ENCODE measurements at places on chromosomes 11 and 22.

- no peak for DNase-seq
These were observed 566.8 kb upstream of the TENM4 start for GRCh38 chr11:80007616-80008015.

- DNase-seq = no peak
These were observed 24.3 kb upstream of the PPFIA1 start for GRCh38 chr11:70246196-70246595.

DNA sequence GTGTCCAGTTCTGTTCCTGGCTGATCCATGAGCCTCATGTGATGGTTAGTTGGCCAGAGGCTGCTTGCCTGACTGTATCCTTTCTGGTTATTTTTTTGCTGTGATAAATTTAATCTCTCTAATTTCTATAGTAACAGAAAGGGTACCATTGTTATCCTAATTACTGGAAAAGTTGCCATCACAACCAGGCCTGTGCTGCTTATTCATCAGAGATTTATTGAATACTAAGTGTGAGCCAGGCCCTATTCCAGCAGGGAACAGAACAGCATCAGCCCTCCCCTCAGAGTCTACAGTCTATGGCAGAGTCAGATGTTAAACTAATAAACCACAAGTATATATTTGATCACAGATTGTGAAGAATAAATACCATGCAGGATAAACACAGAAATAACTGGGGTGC, 86.8 kb downstream of the DEPDC5 start:
- no peak for DNase-seq

DNA sequence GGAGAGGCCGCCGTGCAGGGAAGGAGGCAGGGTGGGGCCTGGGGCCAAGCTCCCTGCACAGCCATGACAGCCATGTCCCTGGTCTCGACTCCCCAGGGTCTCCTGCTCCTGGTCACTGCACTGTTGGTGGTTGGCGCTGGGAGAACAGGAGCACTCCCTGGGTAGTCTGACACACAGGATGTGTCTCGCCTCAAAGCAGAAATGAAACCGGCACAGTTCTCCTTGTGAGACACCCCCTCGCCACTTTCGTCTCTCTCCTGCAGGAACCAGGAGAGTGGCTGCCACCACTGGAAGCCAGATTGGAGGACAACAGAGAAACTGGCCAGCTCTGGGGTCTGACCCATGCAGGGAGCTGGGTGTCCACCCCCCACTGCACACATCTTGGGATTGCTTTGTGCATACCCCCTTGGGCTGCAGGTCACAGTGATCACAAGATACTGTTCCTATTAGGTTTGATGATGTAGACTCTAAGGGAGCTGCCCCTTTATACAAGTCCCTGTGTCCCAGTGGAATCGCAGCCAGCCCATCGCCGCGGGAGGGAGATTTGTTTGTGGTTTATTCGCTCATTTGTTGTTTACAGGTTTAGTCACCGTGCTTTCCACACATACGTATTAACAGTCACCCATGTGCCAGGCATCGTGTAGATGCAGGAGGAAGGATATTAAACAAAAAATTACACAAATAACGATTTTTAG, 27.0 kb upstream of the YWHAH start:
- DNase-seq = no peak

GRCh38 chr11:19660076-19660475, 52.6 kb upstream of the NAV2 start:
- no peak for DNase-seq

DNA sequence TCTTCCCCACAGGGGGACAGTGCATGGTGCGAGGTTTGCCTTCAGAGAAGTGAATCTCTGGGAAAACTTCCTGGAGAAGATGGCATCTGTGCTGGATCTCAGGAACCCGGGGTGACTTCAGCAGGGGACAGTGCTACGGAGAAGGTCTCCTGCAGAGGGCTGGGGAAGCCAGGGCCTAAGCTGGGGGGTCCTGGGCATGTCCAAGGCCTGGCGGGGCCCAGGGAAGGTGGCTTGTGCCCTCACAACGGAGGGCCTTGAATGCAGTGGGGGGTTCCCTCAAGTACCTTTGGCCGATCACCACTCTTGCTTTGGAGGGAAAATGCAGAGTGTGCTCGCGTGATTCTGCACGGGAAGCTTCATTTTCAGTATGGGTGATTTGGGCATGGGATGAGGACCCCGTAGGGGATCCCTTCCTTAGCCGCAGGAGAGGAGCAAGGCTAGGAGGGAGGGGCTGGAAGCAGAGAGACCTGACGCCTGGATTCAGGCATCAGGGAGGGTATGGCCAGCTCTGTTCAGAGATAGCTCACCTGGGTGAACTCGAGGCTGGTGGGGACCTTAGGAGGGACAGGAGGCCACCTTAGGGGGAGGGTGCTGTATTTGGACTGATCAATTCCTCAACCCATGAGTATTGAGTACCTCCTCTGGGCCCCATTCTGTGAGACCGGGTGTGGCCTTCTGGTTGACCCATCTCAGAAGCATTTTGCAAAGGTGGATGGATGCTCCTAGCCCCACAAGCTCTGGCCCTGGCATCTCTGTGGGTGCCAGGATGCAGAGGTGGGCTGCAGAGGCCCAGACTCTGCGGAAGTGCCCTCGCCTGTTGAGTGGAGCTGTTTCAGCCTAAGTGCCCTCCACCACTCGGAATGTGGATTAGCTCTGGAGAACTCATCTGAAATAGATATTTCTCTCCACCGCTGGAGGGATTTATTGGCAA, 529.4 kb downstream of the TBC1D22A start:
- no peak for DNase-seq

DNA sequence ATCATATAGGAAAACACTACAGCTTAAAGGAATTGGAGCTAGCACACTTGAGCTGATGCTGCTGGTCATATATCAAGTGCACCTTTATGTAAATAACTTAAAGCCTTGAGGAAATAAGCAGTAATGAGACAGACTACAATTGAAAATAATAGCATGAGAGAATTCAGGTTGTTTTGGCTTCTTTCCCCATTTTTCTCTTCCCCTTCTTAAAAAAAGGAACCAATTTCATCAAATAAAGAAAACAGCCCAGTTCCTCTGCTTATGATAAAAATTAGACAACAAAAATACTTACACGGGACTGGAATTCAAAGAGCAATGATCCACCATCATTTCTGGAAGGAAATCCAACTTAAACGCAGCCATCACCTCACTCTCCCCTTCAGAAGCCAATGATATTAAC, 50.2 kb upstream of the RAPSN start:
- no peak for DNase-seq

GRCh38 chr11:18772211-18772610, 19.4 kb downstream of the PTPN5 start:
- no peak for DNase-seq

DNA sequence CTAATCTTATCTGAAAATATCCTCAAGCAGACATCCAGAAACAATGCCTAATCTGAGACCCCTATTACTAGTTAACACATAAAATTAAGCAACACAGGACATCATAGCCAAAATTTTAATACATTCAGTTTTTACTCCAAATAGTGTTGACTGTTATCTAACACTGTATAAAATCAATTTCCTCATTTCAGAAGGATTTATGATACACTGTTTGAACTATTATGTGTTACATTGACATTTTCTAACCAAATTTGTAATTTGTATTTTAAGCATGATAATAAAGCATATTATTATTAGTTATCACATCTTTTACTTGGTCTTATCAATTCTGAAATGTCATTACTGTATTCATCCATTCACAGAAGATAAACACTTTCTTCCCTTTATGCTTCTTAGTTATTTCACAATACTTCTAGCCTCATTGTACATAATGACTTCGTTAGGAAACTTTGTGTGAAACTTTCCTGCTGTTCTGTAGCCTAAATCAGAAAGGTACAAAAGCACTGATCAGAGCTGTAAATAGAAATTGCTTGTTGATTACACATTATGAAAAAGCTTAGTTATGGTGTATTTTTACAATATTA, 1248.9 kb downstream of the JRKL start:
- no peak for DNase-seq

- DNase-seq = no peak
These were observed 13.5 kb downstream of the MCAT start for GRCh38 chr22:43129426-43130425.

GRCh38 chr11:612961-613300, 2.8 kb downstream of the IRF7 start:
- no peak for DNase-seq

- no peak for DNase-seq
These were observed 113.9 kb downstream of the CCDC81 start for GRCh38 chr11:86488553-86488952.

- DNase-seq = no peak
These were observed 950.7 kb downstream of the BRD1 start for GRCh38 chr22:48876951-48877350.

DNA sequence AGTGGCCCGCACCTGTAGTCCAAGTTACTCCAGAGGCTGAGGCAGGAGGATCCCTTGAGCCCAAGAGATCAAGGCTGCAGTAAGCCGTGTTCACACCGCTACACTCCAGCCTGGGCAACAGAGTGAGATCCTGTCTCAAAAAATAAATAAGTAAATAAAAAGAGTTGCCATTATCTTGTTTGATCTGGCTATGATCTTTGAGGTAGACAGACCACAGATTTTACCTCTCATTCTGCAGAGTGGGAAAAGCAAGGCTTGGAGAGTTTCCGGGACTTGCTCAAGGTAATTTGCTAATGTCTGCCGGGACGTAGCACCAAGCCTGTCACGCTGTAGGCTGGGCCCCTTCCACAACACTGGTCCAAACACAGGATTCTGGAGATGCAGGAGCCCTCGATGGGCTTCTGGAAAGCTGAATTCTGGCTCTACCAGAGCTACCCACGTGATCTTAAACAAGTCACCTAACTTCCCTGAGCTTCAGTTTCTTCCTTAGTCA, 6.8 kb downstream of the GRAP2 start:
- DNase-seq = no peak

GRCh38 chr22:36595154-36595553, 66.2 kb upstream of the EIF3D start:
- no peak for DNase-seq

- no peak for DNase-seq
These were observed 13.4 kb downstream of the TMPRSS13 start for GRCh38 chr11:117915672-117916235.

- DNase-seq = no peak
These were observed 4.5 kb downstream of the RNH1 start for GRCh38 chr11:502288-503178.

- DNase-seq = peak; percentile 31
These were observed at the start of gene ZFTA for GRCh38 chr11:63768237-63769041. TSS of gene ZFTA (minus strand) at chr11:63768775. CDS start at chr11:63768622, 153 bp downstream.

DNA sequence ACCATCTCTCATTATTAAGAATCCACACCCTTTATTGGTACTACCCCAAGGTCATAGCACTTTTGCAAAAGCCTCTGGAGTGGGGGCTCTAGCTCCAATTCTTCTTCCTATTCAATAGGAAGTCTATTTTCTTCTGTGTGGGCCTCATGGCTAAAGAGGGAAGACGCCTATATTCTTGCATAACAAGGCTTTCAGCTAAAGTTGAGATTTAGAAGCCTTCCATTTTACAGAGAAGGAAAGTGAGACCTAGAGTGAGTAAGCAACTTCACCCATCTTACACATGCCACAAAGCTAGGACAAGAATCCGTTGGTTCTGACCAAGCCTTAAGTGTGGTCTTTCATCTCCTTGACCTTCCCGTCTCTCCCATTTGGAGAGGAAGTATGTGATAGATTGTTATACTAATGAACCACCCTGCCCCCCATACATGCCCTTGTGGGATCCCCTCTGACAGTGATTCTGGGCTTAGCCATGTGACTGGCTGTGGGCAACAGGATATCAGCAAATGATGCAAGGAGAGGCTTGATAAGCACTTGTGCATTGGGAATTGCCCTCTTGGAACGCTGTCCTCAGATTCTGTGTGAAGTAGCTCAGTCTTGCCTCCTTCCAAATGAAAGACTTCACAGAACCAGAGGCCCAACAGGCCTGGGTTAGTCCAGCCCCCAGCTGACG, 12.3 kb downstream of the BACE1 start:
- DNase-seq = no peak

GRCh38 chr11:118168316-118168715, 8.1 kb downstream of the SCN2B start:
- no peak for DNase-seq

GRCh38 chr11:59957094-59957493, 6.7 kb upstream of the OOSP4A start:
- DNase-seq = no peak

DNA sequence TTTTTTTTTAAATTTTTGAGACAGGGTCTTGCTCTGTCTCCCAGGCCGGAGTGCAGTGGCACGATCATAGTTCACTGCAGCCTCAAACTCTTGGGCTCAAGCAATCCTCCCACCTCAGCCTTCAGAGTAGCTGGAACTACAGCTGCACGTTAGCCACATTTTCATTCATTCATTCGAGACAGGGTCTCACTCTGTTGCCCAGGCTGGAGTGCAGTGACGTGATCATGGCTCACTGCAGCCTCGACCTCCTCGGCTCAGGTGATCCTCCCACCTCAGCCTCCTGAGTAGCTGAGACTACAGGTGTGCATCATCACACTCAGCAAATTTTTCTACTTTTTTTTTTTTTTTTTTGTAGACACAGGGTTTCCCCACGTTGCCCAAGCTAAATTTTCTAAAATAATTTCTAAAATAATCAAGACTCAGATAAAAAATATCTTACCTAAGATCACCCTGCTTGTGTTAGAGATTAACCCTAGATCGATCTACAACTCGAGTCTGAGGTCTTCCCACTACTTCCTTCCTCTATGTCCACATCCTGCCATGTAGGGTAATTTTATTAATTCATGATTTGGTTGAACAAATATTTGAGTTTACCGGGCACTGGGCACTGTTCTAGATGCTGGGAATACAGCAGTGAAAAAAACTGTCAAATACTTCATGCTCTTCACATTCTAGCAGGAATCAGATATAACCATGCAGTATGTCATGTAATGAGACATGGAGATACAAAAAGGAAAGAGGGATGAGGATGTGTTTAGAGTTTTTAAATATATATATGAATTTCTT, 15.1 kb downstream of the EIF4G2 start:
- DNase-seq = no peak

DNA sequence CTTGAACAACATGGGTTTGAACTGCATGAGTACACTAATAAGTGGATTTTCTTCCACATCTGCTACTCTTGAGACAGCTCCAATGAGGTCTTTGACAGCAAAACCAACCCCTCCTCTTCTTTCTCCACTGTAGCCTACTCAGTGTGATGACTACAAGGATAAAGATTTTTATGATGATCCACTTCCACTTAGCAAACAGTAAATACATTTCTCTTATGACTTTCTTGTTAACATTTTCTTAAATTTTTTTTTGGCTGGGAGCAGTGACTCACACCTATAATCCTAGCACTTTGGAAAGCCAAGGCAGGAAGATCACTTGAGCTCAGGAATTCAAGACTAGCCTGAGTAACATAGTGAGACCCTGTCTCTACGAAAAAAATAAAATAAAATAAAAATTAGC, 9.9 kb upstream of the EIF4G2 start:
- DNase-seq = no peak

- no peak for DNase-seq
These were observed 8.2 kb downstream of the OR51B5 start for GRCh38 chr11:5335170-5335569.

GRCh38 chr11:124643042-124643604, 20.5 kb downstream of the TBRG1 start:
- no peak for DNase-seq

DNA sequence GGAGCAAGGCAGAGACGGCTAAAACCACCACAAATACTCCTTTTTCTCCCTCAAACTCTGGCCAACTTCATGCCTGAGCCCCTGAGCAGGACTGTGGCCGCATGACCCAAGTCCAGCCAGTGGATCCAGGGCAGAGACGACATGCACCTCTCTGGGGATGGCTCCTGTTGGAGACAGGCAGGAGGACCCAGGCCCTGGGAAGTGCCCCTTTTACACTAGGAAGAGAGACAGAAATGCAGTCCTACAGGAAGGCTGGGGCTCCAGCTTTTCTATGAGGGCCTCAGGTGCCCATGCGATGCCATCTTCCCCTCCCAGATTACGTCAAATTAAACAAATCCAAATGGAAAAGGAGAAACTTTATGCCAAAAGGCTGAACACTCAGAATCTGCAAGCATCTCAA, 498.0 kb downstream of the BRD1 start:
- DNase-seq = no peak
